ENCODE measurements at places on chromosomes 12 and 14. TPM values are rescaled to one million over a fixed set of nuclear protein-coding genes. Genes with fewer than 3 reads are reported as not detected.

- no peak for DNase-seq
Observed at GRCh38 chr12:94676922-94677321, 26.6 kb upstream of the TMCC3 start.

- no peak for DNase-seq
Observed at GRCh38 chr14:64656986-64657385, 47.2 kb upstream of the PLEKHG3 start.

DNA sequence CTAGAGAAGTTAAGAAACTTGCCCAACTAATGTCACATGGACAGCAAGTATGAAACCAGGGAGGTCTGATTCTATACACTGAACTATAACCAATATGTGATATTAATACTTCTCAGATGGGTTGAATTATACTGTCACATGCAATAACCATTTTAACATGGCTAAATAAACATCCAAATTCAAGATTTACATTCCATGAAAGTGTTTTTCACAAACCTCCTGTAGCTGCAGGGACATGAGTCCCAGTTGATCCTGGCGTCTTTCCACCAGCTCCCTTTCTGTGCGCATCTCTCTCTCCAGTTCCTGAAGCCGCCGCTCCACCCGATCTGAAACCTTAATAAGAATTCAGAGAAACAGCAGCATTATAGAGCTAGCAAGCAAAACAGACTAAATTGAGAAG lies 79.0 kb downstream of the CEP128 start:
- DNase-seq, result no peak

DNA sequence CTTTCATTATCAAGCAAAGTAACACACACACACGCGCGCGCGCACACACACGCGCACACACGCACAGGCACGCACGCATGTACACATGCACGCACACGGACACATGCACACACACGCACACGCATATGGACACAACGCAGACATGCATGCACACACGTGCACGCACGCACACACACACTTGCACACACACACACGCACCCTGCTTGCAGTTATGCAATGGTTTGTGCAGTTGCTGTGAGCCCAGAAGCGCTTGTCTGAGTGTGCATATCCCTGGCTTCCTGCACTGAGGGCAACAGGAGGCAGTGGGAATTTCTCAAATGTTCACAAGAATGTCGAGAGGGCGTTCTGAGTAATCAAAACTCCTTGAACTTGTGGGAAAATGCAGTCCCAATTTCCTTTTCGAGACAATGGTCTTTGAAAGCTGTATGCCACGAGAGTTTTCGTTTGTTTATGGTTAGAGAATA lies 41.6 kb downstream of the NFKBIA start:
- DNase-seq, result no peak

- DNase-seq, result no peak
Observed at GRCh38 chr12:52085682-52086180, 6.2 kb downstream of the SMIM41 start.

DNA sequence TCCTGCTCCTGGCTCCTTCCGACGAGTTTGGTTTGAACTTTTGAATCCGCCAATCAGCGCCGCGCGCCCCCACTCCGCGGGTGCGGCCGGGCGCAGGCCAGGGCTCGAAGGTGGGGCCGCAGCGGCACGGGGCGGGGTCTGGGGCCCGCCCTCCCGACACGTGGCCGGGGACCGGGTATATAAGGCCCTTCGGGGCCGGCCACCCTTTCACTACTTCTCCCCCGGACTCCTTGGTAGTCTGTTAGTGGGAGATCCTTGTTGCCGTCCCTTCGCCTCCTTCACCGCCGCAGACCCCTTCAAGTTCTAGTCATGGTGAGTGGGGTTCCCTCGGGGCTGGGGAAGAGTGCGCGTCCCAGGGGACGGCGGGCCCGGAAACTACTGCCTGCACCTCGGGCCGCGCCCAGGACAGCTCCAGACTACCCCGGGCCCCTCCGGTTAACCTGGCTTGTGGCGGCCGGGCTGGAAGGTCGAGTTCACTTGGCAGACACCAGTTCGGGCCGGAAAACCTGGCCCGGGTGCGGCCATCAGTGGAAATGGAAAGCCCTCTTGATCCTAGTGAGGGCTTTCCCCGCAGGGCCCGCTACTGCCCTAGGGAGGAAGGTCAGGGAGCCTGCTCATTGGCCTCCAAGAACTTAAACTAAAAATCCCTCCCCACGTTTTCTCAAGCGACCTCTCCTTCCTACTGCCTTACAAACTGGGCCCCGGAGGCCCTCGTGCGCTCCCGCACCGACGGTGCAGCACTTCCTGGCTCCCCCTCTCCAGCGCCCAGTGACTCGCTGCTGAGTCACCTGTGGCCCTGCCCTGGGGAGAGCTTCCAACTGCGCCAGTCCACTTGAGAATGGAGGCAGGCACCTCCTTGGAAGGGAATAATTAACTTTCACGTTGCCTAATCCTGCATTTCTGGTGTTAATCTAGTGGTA lies at the start of gene TUBA1C:
Gene TUBA1C (plus strand): TSS at position 210 of the 920 bp plus-strand sequence. CDS start 100 bp downstream, at position 310.
- peak; percentile 94 for DNase-seq

- no peak for DNase-seq
Observed at GRCh38 chr14:43591776-43592175, 915.3 kb downstream of the FSCB start.

- no peak for DNase-seq
Observed at GRCh38 chr12:66329941-66330340, 27.6 kb downstream of the HELB start.

- DNase-seq, result peak; percentile 23
Observed at GRCh38 chr12:63276537-63277365, 125.8 kb upstream of the AVPR1A start.

GRCh38 chr14:51441001-51441400 lies 201.0 kb downstream of the TMX1 start:
- DNase-seq, result no peak

DPPA3 gene
- not detected for total RNA-seq

DNA sequence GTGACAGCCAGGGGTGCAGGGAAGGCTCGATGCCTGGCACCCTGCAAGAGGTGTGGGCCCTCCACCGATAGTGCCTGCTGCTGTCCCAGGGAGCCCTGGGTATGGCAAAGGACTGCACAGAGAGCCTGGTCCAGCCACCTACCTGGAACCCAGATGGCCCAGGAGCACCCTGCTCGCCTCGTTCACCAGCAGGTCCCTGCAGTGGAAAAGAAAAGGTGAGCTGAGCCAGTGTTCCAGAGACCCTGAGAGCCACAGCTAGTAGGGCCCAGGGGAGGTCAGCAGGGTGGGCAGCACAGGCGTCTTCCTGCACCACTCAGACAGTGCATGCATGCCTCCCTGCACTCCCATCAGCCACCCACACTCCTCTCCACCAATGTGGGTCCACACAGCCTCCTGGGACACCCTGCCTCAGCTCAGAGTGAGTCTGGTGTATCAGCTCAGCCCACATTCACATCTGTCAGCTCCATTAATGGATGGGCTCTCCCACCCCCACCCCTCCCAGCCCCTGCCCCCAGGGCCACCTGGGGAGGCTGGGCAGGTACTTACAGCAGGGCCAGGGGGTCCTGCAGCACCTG lies 20.2 kb downstream of the TMEM106C start:
- no peak for DNase-seq

DNA sequence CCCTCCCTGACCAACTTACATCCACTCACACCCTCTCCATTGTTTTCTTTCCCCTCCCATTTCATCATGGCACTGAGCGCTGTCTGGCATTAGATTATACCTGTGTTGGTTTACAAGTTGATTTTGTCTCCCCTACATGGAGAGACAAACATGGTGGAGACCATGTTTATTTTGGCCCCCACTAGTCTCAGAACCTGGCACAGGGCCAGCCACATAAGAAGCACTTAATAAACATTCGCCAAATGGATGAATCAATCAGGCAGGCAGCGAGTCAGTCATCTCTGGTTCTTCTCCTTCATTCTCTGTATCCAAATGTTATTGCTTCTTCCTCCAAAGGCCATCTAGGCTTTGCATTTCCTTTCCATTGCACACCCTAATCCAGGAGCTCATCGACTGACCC lies 177.4 kb downstream of the DPF3 start:
- no peak for DNase-seq

DNA sequence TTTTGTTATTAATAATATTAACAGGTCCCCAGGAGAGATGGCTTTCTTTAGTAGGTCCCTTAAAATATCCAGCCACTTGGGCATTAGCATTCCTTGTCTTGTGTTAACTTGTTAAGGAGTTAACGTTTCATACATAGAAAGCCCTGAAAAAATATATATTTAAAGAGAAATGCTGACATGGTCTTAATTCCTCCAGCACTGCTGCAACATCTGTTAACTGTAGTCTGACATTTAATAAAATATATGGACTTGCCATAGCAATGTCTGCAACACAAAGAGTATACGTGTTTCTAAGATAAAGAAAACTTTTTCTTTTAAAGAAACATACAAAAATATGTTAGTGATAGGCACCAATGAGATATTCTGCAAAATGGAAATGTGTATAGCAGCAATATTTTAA lies 10.0 kb downstream of the SLC38A4 start:
- no peak for DNase-seq

DNA sequence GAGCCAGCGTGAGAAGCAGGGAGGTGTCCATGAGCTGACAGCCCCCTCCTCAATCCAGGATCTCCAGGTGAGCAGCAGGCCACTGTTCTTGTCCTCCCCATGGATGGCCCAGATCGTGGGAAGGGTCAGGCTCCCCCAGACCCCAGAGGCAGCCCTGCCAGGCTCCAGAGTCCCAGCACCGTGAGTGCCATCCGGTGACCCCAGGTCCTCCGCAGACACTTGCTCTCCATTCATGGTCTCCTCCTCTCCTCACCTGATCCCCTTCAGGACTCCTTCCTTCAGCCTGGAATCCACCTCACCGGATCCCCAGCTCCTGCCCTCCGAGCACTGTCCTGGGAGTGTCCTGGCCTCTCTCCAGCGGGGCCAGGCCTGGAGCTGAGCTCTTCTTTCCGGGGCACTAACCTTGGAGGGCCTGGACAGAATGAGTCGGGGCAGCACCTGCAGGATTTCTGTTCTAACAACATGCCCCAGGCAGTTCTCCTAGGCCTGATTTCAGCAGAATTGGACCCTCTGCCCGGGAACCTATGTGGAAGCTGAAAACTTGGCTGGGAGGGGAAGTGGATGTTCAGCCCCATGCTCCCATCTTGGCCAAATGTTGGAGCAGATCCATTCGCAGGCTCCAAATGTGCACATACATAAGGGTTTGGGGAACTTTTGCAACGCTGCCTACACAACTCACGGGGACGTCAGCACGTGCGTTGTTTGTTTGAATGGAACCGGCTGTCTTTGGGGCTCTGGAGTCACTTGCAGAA lies 341.6 kb upstream of the SFSWAP start:
- DNase-seq, result no peak

DNA sequence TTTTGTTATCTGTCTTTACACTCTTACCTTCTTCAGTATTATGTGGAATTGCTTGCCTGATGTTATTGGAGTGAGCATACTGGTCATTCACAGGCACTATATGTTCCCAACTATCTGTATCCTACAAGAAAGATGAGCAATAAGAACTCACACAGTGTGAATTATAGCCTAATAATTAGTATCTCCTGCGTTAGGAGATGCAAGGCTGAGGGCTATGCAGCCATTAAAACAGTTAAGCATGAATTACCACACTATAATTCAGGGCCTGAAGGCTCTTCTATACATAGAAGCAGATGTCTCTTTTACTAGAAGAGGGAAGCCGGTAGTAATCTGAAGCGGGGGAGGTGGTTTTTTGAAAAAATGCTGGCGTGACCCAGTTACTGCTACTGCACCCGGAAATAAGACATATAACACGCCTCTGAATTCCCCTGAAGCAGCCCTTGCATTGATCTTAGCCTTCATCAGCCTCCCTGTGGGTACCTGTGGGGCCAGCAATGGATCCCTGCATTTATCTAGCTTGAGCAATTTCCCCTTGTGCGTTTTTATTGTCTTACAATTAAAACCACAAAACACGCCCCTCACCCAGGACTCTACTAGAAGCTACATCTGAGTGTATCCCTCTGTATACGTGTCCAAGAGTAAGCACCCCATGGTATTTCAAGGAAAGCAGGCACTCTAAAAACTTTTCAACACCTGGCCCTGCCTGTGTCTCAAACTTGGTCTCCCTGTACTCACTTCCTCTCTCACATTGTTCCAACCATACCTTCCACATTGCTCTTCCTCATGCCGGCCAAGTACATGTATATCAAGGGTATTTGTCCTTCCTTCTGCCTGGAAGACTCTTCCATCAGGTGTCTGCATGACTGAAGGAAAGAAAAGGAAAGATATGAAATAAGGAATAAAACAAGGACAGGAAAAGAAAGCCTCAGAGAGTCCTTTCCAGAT lies 210.9 kb upstream of the ARID2 start:
- no peak for DNase-seq

DNA sequence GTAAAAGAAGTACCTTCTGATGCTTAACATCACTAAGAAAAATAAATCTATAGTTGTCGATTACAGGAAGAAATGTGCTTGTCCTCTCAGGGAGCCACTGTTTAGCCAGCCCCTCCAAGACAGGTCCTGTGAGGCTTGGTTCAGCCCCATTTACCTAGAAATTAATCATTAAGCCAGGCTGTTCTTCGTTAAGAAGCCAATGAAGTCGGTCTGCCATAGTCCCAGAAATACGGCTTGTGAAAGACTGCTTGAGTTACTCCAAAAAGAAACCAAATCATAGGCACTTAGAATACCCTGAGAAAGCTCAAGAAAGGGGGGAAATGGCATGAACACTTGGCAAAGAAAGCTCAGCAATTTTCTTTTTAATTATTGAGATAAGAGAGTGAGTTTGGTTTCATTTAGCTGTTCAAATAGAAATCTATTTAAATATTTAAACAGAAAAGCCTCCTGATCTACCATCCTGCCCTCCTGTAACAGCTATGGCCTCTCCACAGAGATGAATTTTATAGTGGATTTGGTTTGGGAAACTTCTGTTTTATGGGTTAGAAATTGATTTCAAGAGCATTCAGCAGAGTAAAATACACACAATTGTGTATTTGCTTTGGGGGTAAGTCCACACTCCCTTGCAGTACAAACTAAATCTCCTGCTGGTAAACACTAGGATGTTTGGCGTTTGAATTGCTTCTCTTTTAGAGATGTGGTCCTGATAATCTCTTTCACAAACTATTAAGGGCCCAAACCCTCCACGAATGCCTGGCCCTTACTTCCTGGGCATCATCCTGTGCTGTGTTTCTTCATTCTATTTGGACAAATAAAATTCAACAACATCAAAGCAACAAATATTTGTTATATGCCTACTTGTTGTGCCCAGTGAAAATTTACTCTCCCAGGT lies 234.4 kb downstream of the SEC23A start:
- DNase-seq, result no peak

ARMH4 gene
- 8.4 TPM for total RNA-seq

PPP1R1A gene
- 298 TPM for total RNA-seq

DNA sequence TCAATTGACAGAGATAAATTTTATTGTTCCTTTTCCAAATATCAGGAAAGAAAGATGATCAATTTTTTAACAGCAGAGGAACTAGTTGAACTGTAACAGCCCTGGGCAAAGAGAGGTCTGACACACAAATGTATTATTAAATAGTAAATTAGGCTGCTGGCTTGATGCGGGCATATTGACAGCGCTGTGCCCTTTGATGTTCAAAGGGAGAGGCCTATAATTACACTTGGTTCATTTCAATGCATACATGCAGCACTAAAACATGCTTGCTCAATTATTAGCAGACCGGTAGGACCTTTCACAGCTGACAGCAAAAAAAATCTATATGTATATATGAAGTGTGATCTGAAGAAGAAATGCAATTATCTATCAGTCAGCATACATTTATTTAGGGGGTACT lies 219.8 kb downstream of the SLC2A13 start:
- DNase-seq, result no peak

GRCh38 chr12:118455327-118455726 lies 79.0 kb downstream of the SUDS3 start:
- DNase-seq, result no peak

GRCh38 chr12:50257236-50258166 lies 25.8 kb downstream of the LIMA1 start:
- no peak for DNase-seq

- DNase-seq, result no peak
Observed at GRCh38 chr12:109473006-109473405, 4.1 kb downstream of the KCTD10 start.

Data from left ventricle myocardium superior (tissue), 1 donor.